Activated naive CD8-positive, alpha-beta T cell treated with anti-CD3 and anti-CD28 coated beads, Interleukin-2, amount 50 U/mL, for 16 hours (primary cell): ENCODE measurements at places on chromosomes 3 and 15.

DNA sequence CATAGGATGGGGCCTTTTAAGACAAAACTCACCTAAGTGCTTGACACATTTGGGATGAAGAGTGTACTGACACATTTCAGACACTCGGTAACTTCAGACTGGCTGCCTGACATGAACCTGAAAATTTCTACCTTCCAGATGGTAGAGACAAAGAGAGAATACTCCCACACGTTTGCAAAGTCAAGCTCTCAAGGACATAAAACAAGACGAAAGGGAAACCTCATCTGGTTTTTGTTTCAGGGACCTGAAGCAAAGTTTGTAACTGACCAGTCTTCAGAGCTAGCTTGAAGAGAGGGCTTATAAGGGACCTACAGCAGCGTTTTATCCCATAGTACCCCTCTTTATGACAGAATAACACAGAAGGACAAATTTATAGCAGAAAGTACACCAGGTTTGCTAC, 41.9 kb downstream of the ZNF621 start:
- no peak for DNase-seq

DNA sequence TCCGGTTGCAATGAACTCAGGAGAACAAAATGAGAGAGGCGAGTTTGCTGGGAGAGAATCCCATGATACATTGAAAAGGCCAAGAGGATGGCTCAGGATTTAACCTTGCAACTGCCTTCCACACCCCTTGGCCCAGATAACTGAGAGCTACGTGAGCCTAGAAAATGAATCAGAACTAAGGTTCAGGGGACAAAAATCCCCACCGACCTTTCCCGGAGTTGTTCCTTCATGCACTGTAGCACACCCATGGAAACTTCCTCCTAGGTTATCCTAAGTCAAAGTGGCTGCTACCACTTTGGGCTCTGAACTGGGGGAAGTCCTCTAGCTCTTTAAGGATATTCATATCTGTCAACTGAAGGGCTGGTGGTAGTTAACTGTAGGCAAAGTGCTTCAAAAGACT, 58.3 kb upstream of the SLC4A7 start:
- DNase-seq: no peak

DNA sequence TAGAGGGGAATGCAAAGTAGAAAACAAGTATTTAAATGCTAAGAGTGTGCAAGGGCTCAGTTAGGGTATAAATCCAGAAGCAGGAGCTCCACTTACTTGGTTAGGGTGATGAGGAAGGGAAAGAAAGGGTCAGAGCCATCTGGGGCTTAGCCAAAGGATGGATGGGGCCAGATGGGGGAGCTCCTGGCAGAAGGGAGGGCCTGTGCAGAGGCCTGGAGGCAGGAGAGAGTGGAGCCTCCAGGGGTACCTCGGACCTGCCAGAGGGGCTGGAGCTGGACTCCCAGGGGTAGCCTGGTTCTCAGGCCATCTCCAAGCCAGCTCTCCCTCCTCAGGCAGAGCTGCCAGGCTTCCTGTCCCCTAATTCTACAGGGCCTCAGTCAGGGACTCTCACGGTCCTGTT, 506.3 kb downstream of the SHQ1 start:
- no peak for DNase-seq

DNA sequence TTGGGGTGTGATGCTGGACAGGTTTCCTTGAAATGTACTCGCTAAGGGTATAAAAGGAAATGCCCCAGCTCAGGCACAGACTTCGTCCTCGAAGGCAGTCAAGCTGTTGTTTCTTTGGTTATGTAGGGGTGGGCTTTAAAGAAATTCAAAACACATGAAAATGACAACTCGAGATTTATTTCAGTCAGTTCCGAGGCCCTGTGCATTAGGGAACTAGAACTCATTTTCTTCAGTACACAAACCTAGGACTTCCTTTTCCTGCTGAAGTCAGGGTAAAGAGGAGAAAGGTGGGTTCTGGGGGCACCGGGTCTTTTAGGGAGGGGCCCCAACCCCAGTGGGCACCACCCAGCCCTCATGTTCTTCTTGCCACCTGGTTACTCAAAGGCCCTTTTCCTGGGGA, 7.7 kb downstream of the CCR9 start:
- DNase-seq: no peak

- DNase-seq: no peak
Observed at GRCh38 chr15:59524331-59524731, 86.3 kb downstream of the FAM81A start.
